ENCODE measurements at places on chromosomes 2 and 18.

DNA sequence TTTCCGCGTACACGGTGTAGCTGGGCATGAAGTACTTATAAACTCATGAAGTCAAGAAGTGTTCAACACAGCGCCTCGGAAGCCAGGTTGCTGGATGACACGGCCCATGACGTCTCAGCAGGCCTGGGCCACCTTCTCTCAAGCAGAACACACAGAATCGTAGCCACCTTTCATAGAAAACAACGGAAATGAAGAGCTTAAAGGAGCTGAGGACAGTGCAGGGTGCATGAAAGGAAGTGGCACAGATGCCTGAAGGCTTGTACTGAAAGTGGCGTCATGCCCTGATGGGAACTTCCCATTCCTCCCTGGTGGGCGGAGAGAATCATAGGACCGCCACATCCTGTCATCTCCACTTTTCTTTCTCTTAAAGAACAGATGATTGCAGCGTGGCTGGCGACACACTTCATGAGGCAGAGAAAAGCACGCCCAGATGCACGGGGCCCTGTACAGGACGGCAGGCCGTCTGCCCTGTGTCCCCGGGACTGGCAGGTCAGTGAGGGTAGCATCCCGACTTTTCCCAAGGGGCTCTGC, 31.1 kb downstream of the HDAC4 start:
- DNase-seq = peak; percentile 11

GRCh38 chr2:169046440-169047151, 15.5 kb upstream of the ABCB11 start:
- no peak for DNase-seq

GRCh38 chr2:149472413-149472812, 115.2 kb downstream of the MMADHC start:
- DNase-seq = no peak

DNA sequence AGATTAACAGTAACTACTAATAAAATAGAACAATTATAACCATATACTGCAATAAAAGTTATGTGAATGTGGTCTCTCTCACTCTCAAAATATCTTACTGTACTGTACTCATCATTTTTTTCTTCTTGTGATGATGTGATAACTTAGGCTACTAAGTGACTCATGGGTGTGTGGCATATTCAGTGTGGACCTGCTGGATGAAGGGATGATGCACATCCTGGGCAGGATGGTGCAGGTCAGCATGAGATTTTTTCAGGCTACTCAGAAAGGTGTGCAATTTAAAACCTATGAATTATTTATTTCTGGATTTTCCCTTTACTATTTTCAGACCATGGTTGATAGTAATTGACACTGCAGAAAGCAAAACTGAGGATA, 90.7 kb downstream of the NCKAP5 start:
- DNase-seq = peak; percentile 47

DNA sequence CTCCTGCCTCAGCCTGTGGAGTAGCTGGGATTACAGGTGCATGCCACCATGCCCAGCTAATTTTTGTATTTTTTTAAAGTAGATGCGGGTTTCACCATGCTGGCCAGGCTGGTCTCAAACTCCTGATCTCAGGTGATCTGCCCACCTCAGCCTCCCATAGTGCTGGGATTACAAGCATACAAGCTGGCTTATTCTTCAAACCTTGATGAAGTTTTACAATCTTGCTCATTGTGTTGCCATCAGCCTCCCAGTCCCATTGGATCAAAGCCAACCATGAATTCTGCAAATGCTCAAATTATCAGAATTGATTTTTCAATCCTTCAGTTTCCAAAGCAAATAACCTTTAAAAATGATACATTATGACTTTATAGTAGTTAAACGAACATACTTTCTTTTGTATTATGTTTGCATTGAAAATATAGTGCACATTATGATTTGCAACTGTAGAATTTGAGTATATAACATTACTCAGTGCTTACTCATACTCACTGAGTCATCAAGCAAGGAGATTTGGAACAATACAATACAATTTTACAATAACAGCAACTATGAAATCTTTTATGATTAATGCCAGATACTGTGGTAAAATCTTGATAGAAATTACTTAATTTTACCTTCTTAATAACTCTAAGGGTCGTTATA, 1491.9 kb upstream of the CELF4 start:
- DNase-seq = no peak

GRCh38 chr2:229445019-229445418, 173.9 kb upstream of the PID1 start:
- DNase-seq = no peak

DNA sequence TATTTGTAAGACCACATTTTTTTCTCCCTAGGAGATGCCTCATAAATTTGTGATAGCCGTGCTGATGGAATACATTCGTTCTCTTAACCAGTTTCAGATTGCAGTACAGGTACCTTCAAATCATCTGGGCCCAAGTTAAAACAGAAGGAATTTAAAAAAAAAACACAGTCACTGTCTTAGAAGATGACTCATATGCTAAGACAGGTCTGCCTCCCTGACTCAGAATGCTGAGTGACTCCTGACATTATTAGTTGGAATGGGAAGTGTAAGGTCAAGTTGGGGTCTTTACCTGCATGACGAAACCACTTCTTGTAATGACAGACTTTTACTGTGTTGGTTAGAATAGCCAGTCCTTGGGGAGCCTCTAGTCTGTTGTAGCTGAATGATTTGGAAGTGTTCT, 26.3 kb downstream of the RMC1 start:
- DNase-seq = peak; percentile 78

DNA sequence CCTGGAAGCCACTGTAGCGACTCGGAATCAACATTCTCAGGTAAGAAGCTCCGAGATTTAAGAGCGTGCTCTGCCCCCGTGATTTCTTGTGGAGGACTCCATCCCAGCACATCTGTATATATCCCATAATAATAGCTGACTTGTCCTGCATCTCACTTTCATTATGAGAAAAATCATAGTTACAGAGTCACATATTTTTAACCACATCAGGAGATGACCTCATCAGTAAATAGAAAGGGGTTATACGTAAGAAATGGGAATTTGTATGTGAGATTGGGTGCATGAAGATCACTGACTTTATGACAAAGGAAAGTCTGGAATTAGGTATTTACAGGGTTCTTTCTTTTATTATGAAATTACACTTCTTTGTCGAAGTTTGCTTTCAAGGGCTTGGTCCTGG, 16.4 kb upstream of the TMEM18 start:
- DNase-seq = peak; percentile 36

- DNase-seq = no peak
Observed at GRCh38 chr2:209864716-209865295, 93.2 kb downstream of the UNC80 start.

DNA sequence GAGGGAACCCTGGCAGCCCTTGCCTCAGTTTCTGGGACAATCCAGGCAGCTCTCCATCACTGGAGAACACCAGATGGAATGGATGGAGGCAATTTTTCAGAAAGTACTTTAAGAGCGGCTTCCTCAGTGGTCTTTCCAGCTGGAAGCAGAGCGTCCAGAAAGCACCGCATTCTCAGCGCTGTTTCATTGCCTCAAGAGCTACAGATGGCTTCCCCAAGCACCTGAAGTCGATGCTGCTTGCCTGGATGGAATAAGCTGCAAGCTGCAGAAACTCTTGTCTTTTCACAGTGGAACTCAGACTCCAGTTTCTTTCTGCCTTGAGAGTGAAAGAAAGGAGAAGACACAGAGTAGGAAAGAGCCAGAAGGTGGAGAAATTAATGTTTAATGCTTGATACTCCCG, 766.9 kb downstream of the TDRD15 start:
- DNase-seq = no peak

DNA sequence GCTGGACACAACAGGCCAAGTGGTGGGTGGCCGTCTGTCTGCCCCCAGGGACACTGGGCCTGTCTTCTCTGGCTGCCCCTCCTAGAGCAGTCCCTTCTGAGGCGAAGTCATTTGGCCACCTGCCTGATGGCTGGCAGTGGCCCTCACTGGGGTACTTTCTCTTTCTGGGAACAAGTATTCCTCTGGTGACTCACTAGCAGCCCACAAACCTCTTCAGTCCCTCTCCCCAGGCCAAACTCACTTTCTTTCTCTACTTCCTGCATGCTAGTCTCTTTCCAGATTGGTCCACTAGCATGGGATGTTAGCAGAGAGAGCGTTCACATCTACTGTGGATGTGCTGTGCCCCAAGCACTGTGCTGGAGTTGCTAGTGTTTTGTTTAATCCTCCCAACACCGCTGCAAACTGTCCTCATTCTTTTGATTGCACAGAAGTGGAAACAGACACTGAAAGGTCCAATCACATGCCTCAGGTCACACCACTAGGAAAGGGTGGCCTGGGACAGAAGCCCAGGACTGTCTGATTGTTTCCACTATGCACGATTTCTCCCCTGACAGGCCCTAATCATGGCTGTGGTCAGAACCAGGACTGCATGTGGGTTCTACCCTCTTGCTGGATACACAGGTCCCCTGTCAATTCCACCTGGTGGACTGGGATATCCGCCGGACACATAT, 5.2 kb downstream of the DYSF start:
- no peak for DNase-seq

DNA sequence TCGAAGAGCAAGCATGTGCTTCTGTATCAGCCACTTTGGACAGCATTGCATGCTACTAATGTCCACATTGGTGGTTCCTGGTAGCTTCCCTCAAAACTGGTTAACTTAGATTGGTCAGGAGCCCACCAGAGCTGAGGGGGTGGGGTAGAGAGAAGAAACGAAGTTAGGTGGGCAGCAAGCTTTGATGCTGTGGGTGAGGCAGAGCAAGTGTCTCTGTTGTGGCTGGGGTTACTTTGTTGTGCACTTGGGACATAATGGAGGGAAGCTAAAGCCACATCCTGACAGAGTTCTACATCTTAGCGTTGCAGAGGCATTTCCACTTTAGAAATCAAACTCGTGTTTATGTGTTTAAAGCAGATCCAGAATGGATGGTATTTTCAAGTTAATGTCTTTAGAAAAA, 82.7 kb downstream of the FAM168B start:
- no peak for DNase-seq

GRCh38 chr2:118279005-118279404, 190.7 kb downstream of the INSIG2 start:
- no peak for DNase-seq

GRCh38 chr2:110852541-110853263, 120.3 kb downstream of the ACOXL start:
- DNase-seq = no peak

DNA sequence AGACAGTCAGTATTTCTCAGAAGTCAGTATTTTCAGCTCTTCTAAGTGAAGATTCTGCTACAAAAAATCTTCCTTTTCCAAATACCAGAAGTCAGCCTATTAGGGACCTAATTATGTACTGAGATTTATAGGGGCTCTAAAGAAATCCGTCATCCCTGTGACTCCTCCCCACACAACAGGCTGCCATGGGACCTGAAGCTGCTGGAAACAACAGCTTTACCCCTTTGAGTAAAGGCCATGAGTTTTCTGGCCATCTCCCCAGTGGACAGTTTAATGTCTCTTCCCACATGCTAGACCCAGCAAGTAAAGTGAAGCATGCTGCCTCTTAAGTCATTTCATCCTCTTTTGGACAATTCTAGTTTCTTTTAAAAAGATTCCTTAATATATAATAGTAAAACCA, 255.7 kb upstream of the ACVR2A start:
- DNase-seq = no peak

DNA sequence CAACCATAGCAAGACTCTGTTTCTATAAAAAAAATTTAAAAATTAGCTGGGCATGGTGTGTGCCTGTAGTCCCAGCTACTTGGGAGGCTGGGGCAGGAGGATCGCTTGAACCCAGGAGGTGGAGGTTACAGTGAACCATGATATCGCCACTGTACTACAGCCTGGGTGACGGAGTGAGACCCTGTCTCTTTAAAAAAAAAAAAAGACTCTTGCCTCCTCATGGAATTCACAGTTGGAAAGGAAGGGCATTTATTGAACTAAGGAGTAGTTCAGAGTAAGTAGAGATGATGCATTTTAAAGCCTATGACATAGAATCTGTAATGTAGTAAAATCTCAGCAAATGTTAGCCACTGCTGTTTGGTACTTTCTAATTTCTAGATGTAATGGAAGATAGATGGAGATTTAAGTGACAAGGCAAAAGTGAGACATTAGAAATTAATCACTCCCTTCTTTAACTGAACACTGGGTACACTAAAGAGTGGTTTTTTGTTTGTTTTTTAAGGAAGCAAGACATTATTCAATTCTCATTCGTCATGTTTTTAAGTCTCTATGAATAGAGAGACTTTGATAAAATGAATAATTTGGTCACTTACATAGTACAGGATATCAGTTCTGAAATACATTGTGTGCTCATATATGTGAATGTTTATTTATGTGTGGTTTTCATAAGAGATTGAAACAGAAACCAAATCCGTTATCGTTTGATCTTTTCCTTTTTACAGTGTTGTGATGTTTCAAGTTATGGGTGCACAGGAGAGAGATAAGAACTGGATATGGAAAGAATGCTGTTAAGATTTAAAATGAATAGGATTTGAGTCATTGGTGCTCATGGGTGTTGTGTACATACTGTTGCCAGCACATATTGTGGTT, 186.1 kb upstream of the STON1 start:
- peak; percentile 37 for DNase-seq

DNA sequence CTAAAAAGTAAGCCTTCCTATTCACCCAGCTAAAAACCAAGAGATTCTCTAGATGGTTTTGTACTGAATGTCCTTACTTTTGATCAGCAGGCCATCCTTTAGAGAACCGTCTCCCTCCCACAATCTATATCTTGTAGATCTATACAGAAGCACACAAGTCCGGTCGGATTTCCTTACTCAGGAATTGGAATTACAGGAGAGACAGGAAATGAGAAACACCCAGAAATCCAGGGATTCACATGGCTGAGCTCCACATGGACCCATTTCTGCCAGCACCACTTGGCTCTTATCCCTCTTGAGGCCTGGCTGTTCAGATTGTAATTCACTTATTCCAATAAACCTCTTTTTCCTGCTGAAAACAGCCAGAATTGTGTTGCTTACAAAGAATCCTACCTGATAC, 4.5 kb downstream of the OLA1 start:
- no peak for DNase-seq

- no peak for DNase-seq
Observed at GRCh38 chr2:239294571-239295054, 106.2 kb downstream of the HDAC4 start.

- DNase-seq = no peak
Observed at GRCh38 chr2:162768656-162769055, 69.9 kb downstream of the KCNH7 start.

- DNase-seq = no peak
Observed at GRCh38 chr2:3466482-3466863, 52.9 kb downstream of the ADI1 start.

DNA sequence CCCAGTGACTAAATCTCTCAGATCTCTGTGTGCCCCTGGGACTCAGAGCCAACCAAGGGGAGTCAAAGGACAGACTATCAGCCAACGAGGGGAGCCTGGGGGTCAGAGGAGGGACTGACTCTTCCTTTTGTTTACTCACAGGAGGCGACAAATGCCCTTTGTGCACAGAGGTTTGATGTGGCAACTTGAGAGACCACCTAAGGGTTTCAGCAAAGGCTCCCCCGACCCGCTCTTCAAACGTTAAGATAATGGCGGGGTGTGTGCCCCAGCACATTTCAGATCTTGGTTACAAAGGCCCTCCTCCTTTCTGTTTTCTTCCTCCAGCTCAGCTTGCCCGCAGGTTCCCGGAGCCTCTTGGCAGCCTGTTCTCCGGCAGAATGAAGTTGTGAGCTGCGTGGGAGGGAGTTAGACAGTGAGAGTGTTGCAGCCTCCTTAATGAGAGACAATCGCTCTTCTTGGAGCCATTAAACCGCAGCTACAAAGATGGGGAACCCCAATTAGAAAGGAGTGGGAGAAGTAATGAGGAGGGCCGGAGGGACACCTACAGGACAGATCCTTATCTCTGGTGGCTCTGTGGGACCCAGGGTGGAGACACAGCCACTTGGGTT, 76.2 kb downstream of the KIAA2012 start:
- peak; percentile 28 for DNase-seq

- DNase-seq = no peak
Observed at GRCh38 chr2:231422056-231422455, 26.5 kb downstream of the B3GNT7 start.

Data from kidney glomerular epithelial cell (primary cell).